Activated CD8-positive, alpha-beta memory T cell treated with anti-CD3 and anti-CD28 coated beads for 4 hours (primary cell): ENCODE measurements at places on chromosomes 13 and 19.

DNA sequence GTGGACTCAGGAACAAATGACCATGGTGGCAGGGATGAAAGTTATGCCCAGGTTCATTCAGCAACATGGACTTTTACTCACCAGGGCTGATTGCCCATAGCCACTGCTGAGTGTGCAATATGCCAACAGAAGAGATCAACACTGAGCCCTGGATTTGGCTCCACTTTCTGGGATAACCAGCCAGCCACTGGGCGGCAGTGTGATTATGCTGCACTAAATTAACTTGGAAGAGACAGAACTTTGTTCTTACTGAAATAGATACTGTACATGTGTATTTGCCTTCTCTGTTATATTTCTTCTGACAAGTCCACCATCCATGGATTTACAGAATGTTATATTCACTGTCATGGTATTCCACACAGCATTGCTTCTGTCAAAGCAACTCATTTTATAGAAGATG, 257.4 kb downstream of the TDRD3 start:
- DNase-seq: no peak

DNA sequence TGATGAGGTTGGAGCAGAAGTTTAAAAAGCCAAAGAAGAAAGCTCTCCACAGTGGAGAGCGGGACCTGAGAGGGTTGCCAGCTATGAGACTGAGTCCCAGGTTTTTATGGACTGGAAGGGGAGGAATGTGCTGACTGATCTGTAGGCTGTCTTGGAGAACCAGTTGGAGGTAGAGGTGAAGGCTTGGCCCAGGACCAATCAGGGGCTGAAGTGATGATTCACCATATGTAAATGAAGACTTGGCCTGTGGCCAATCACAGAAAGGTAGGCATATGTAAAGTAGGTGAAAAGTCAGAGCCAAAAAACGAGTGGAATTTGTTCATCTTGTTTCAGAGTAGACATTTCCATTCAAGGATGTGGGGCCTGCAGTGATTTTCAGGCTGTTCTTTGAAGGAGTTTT, 17.5 kb upstream of the KBTBD6 start:
- DNase-seq: no peak

DNA sequence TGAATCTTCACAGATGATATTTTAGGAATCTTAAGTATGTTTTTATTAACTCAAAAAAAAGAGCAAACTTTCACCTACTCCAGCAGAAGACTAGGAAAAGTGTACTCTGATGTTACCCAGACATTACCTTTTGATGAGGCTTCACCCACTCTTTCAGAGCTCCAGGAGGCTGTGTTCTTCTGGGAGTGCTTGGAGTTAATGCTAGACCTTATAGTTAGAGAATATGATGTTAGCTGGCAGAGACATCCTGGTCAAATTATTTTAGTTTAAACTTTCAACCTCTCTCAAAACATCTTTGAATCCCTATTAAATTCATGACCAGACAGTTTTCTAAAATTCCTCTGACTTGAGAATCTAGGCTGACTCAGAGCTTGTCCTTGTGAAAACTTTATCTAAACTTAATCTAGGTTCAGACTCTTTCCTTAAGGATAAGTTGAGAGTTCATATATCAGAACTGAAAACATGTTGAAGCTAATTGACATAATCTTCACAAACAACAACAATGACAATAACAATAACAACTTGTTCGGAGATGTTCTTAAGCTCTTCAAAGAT, 82.8 kb downstream of the ITGBL1 start:
- DNase-seq: no peak

GRCh38 chr19:7917267-7918061, 2.7 kb upstream of the SNAPC2 start:
- no peak for DNase-seq

DNA sequence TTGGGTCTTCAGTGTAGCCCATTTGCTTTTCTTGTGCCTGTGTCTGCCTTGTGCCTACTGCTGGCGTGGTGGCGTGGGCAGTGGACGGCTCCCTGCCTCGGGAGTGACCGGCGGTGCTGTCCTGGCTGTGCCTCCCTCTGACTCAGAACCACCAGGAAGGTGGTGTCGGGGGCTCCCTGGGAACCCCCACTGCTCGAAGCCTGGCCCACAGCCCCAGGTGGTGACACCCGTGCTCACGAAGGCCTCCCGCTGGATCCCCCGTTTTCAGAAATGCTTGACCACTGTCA, 5.1 kb upstream of the AMH start:
- no peak for DNase-seq

DNA sequence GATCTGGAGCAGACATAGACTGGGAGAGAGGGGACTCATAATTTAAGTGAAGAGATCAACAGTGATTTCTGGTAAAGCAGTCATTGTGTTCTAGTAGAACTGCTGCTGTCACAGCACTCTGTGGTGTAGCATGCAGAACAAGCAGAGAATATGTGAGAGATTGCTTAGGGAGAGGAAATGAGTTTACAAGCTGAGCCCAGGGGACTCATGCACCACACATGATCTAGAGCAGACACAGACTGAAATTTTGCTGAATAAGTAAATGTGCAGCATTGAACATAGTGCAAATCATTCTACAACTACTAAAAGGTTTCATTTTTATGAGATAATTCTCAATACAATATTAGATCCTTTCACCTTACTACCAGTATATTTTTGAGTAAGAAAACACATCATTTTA, 125.7 kb downstream of the MYO16 start:
- DNase-seq: no peak

GRCh38 chr13:38239874-38240273, 109.8 kb upstream of the UFM1 start:
- no peak for DNase-seq

- no peak for DNase-seq
Measured at GRCh38 chr13:87129602-87130300, 541.4 kb upstream of the SLITRK5 start.

- DNase-seq: no peak
Measured at GRCh38 chr13:97058391-97058790, 64.1 kb upstream of the OXGR1 start.

DNA sequence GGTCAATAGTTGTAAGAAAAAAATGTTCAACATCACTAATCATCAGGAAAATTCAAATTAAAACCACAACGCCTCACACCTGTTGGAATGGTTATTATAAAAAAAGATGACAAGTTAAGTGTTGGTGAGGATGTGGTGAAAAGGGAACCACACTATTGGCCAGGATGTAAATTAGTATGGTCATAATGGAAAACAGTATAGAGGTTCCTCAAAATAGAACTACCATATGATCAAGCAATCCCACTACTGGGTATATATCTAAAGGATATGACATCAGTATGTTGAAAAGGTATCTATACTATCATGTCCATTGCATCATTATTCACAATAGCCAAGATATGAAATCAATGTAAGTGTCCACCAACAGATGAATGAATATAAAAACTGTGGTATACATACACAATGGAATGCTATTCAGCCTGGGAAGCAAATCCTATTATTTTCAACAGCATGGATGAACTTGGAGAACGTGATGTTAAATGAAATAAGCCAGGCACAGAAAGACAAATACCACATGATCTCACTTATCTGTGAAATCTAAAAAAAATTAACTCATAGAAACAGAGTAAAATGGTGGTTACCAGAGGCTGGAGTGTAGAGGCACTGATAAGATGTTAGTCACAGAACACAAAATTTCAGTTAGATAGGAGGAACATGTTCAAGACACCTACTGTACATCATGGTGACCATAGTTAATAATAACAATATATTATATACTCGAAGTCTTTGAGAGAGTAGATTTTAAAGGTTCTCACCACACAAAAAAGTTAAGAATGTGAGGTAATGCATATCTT, 56.6 kb downstream of the TBC1D4 start:
- DNase-seq: no peak

- no peak for DNase-seq
Measured at GRCh38 chr13:112871742-112872141, 97.3 kb upstream of the MCF2L start.

GRCh38 chr19:51587264-51588191, 16.4 kb downstream of the ZNF175 start:
- DNase-seq: no peak

GRCh38 chr13:51539887-51540286, 44.4 kb upstream of the WDFY2 start:
- DNase-seq: no peak

DNA sequence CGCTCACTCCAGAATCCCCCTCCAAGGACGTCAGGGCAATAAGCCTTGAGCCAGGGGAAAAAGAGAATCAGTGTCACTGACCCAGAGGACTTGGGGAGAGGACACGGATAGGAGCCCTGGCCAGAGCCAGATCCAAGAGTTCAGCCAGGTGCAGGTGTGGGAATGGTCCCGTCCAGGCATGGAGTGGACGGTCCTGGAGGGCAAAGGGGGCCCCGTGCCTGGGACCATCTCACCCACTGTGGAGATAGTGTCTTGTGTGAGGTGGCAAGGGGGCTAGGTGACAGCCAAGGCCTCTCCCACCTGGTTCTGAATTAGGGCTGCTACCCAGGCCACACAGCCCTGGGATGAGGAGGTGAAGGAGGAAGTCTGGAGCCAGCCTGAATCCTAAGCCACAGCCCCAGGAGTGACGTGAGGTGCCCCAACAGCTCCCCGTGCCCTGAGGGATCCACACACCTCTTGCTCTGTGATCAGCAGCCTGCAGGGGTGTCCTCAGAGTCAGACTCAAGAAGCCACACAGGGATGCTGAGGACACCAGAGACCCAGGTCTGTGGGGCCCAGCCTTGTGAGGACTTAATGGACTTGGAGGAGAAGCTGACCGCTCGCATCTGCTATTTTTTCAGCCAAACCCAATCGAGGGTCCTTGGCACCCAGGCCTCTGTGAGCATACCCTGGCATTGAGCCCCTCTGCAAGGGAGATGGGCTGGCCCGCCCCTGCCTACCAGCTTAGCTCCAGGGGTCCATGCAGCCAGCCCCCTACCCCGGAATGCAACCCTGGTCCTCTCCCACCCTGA, 16.4 kb upstream of the ZNF14 start:
- DNase-seq: no peak

DNA sequence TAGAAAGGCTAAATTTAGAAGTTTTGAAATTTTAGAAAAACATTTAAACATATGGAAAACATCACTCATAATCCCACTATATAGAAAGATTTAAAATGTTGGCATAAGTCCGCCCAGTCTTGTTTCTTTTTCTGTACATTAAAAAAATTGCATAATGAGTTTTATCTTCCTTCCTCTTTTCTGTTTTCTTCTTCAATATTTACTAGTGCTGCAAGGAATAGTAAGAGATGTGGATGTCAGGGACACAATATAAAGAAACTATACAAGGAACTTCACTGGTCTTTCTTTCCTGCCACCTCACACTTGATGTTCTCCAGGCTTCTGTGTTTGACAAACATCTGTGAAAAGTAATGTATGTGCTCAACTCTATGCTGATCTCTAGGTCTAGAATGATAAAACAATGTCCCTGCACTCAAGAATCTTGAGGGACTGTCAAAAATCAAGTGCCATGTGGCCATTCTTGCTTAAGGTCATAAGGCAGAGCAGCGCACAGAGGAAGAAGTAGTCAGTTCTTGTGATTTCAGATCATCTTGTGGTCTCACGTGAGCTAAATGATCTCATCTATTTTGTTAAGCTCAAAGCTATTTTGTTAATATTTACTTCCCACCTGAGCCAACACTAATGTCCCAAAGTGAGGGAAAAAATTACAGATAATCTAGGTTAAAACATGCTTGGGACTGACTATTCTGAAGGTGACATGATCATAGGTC, 186.9 kb upstream of the OBI1 start:
- DNase-seq: no peak

DNA sequence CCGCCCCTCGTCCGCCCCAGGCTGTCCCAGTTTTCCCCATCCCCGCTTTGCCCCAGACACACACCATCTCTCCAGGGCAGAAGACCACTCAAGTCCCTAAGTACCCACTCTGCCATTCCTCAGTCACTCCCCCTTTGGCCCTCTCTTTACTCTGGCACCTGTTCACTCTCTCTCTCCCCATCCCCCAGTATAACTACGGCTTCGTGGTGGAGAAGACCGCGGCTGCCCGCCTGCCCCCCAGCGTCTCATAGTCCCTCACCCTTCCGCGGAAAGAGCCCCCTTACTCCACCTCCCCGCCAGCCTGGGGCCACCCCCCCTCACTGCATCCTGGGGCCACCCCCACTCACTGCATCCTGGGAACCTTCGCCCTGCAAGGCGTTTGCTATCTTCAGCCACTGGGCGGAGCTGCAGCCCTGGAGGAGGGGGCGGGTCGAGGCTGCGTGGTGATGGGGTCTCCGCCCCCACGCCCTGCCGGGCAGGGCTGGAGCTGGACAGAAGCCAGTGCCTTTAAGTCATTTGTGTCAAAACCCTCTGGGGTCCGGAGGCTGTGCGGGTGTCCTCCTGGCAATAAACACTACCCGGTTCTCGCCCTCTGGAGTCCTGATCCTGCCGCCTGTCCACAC, 5.0 kb downstream of the MVB12A start:
- no peak for DNase-seq

GRCh38 chr13:39159393-39159792, 121.1 kb downstream of the NHLRC3 start:
- no peak for DNase-seq

- no peak for DNase-seq
Measured at GRCh38 chr19:2337329-2337707, 8.8 kb downstream of the SPPL2B start.

DNA sequence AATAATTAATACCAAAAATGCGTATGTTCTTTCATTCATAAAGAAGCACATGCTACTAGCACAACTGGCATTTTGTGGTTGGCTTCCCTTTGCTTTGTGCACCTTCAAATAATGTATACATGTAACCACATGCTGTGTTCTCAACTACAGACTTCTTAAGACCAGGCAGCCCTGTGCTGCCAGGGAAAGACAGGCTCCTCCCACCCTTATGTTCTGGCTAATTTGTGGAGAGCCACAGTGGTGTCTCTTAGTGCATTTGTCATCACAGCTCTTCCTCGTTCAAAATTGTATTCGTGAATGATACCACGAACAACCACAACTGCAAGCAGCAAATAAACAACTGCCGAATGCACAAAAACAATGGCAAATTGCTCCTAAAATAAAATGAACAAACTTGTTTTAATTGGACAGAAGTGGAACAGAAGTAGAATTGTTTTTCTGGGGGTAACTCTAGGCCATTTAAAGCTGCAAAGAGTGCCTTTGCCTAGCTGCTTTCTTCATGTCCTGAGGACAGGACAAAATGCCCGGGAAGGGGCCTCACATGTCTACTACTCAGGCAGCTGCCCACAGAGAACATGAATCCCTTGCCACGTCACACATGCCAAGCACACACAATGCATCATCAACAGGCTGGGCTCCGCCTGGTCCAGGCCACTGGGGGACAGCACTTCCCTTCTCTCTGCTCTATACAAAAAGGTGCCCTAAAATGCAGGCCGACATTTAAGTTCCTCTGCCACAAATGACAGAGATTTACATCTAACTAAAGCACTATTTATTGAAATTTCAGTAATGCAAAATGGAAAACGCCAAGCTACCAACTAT, 21.7 kb downstream of the IRS2 start:
- DNase-seq: no peak
